Hematopoietic multipotent progenitor cell treated with erythropoietin and hydrocortisone succinate and interleukin-3 and kit ligand, for 6 days (in vitro differentiated cells): ENCODE measurements at places on chromosomes 12 and 14.

GRCh38 chr12:120849765-120850164 lies 54.4 kb downstream of the SPPL3 start:
- no peak for DNase-seq

DNA sequence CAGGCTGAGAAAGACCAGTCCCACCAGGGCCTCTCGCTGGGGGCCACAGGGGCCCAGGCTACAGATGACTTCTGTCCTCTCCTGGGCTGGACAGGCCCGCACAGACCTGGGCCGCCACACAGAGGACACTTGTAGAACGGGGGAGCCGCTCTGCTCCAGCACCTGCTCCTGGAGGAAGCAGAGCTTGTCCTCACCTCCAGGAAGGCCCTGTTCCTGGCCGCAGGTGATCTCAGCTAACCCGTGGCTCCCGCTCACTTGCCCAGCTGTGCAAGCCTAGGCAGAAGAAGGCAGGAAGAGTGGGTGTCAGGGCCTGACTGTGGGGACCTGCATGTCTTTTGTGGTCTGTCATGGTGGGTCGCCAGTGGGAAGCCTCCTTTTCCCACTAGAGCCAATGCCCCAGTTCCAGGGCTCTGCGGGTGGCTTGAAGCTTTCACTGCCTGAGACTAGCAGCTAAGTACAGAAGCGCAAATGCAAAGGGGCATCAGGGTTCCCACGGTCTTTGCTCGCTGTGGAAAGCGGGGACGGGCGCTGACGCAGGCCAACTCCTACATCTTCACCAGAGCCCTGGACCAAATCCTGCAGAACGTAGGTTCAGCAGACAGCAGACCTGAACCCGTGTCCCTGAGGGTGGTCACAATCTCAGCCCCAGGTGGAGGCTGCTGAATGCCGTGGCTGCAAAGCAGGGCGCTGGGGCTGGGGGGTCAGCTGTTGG lies 8.8 kb upstream of the CEP170B start:
- no peak for DNase-seq

DNA sequence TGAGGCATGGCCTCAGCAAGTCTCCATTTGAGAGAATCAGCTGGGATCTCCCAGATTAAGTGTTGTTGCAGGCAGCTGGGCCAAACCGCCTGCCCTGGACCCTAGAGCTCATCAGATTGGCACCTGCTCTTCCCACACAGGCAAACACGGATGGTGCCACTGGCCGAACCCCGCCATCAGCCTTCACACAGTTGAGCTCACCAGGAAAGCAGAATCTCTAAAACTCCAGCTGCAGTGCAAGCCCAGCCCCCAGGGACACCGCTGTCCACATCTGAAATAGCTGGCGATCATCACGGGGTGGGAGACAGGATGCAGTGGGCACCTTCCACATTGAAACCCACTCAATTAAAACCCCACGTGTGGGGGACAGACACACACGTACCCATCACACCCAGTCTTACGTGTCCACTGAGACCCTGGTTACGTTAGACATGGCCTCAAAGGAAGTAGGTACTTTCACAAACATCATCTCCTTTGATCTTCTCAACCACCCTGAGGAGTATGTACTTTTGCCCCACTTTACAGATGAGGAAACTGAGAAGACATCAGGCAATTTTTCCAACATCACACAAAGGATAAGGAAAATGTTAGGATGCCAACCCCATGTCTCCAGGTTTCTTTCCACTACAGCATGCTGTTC lies 88.8 kb downstream of the SINHCAF start:
- no peak for DNase-seq

- no peak for DNase-seq
Observed at GRCh38 chr12:99259040-99259934, 388.3 kb upstream of the GARIN6 start.

- DNase-seq: no peak
Observed at GRCh38 chr12:65392491-65392890, 114.0 kb downstream of the MSRB3 start.

- no peak for DNase-seq
Observed at GRCh38 chr14:64628940-64629408, 75.2 kb upstream of the PLEKHG3 start.

- DNase-seq: no peak
Observed at GRCh38 chr12:109497675-109498074, 20.2 kb downstream of the UBE3B start.

DNA sequence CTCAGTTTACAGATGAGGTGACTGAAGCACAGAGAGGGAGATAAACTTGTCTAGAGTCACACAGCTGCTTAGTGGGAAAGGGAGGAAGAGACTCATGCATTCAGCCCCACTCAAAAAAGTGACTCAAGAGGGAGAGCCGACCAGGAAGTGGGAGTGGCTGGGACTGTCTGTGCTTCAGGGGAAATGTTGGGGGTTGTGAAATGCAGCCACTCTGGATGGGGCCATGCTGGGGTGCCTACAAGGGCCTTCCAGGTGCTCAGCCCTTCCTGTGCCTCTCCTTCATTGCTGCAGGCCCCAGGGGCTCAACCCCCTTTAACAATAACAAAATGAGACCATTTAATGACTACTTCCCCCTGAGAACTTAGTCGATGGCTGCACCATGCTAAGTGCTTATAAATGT lies 41.8 kb downstream of the CACNA1C start:
- peak; percentile 23 for DNase-seq

DNA sequence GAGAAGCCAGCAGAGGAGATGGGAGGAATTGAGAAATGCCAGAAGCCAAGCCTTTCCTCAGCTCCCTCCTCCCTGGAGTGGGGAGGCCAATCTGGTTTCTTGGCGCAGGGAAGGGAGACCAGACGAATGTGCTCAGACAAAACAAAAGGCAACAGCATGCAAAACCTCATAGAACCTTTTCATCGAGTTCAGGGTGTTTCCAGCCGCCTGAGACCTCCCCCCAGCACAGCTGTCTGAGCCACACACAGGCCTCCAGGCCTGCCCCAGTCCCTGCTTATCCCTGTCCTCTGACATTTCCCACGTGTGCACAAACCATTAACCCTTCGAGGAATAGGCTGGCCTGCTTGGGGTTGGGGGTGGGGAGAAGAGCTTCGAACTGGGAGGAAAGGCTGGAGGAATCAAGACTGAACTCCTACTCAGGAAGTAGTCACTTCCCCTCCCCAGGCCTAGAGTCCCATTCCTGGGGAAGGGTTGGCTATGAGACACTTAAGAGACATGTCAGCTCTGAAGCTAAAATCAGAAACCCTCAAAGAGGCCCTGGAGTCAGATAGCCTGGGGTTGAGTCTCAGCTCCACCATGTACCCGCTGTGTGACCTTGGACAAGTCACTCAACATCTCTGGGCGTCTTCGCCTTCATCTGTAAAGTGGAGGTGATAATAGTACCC lies 10.7 kb downstream of the TBX3 start:
- DNase-seq: no peak

DNA sequence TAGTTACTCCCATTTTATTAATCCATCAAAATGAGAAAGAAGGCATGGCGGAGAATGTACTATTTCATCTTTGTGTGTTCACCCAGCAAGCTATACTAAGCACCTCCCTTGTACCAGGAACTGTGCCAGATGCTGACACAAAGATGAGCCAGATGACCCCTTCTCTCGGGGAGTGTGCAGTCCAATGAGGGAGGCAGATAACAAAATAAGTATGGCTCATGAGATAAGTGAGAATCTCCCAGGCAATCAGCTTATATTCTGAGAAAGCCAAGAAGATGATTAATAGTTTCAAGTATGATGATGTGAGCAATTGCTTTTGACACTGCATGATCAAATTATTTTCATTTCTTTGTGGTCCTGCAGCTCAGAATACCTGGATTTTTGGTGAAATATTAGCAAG lies 1.3 kb upstream of the TMEM233 start:
- peak; percentile 42 for DNase-seq

DNA sequence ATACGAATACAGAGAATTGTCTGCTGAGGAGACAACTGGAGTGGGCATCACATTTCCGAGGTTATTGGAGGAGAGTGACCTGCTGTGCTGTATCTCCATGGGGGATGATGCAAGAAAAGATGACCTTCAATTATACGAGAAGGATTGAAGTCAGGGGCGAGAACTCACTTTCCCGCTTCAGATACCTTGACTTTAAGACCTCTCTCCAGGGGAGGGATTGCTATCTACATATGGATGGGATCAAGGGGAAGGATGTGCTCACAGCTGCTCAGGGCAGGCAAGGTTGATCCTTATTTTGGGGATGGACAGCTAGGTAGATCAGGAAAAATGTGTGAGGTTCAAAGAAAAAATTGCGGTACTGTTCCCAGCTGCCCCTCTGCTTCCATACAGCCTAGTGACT lies 24.4 kb downstream of the NEUROD4 start:
- DNase-seq: no peak

GRCh38 chr14:31096255-31096654 lies 70.1 kb upstream of the STRN3 start:
- DNase-seq: no peak

GRCh38 chr12:46948936-46949545 lies 123.2 kb upstream of the SLC38A4 start:
- DNase-seq: no peak

DNA sequence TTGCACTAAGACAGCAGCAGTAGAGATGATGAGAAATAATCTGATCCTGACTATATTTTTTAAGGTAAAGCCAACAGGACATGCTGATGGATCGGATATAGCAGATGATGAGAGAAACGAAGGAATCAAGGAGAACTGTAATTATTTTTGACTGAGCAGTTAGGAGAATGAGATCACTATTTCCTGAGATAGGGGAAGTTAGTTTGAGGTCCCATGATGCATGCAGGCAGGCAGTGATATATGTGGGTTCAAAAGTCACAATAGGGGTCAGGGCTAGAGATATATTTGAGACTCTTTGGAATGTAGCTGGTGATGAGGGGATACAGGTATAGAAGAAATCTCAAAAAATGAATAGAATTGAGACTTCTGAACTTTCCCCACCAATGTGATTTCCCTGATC lies 107.6 kb downstream of the GTF2A1 start:
- no peak for DNase-seq

- no peak for DNase-seq
Observed at GRCh38 chr12:115199831-115200230, 515.9 kb upstream of the TBX3 start.

- no peak for DNase-seq
Observed at GRCh38 chr14:66920196-66920595, 269.0 kb upstream of the GARIN2 start.

DNA sequence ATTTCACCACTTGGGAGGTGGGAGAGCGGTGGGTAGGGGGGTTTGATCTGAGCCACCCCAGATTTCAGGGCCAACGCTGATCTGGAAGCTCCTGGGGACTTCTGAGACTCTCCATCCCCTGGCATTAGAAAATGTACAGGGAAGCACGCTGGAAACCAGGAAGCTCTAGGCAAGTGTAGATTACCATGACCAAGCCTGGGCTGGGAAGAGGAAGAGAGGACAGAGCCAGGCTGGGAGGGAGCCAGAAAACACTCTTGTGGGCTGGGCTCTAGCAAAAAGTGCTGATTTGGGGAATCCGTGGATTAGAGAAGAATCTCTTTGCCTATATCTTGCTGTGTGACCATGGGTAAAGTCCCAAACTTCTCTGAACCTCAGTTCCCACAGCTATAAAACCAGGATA lies 236.7 kb downstream of the BCL11B start:
- no peak for DNase-seq

- DNase-seq: no peak
Observed at GRCh38 chr12:92036061-92036620, 109.5 kb downstream of the BTG1 start.

GRCh38 chr12:6943389-6943721 lies 261 bp upstream of the RNU7-1 start:
- DNase-seq: peak; percentile 98

GRCh38 chr12:78145398-78145797 lies 314.7 kb downstream of the NAV3 start:
- DNase-seq: no peak

GRCh38 chr12:96454396-96454795 lies 35.0 kb upstream of the CFAP54 start:
- no peak for DNase-seq

DNA sequence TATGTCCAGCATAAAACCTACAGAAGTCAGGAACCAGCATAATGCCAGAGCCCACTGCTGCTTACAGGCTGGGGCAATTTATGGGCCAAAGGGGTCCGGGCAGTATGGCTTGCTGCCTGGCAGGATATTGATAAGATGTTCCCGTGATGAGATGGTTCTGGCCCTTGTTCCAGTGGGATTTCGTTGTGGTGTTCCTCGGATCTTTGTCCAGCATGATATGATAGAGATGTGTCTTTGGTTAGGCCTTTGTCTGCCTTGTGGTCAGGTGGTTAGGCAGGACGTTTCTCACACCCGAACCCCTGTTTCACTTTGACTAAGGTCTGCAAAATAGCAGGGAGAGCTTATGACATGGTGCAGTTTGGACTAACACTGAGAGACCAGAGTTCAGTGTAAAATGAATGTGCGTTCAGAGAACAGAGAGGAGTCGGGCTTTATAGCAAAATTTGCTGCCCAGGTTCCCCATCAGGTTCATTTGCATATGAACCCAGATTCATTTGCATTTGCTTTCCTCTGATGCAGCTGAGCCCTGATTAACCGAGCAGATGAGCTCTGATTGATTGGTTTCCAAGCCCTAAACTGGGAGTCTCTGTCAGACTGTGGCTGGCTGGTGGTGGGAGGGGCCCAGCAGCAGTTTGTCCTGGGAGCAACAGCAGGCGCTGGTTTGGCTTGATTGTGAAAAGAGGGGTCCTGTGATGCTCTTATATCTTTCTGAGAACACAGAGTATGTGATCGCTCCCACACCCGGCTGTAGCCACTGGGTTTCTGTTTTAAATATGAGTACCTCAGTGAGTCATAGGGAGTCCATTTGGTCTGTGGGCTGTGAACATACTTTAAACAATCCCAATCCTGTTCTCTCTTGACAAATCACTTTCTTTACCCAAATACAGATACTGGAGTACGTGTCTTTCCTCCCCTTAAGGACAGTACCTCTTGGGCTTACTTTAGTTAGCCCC lies 156.3 kb upstream of the PZP start:
- DNase-seq: peak; percentile 10

DNA sequence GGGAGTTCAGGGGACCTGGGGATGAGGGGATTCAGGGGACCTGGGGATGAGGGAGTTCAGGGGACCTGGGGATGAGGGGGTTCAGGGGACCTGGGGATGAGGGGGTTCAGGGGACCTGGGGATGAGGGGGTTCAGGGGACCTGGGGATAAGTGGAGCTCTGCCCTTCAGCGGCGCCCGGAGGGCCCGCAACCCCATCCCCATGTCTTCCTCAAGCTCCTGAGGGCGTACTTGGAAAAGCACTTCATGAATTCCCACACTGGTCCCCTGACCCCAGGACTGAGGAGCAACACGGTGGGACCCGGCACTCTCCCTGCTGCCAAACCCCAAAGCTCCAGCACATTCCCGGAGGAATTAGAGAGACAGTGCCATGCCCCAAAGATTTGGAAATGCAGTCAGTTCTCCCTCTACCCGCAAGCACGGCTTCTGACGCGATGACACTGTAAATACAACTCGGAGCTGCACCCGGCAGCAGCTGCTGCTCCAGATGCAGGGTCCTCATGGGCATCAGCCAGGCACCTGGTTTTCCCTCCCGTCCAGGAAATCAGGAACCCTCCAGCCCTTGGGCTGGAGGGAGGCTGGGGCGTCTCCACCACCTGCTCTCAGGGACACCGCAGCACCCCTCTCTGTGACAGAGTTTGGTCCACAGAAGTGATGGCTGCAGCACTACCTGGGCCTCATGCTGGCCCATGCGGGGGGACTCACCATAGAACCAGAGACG lies 32.8 kb upstream of the C14orf180 start:
- no peak for DNase-seq
